EH (cell line): ENCODE measurements at places on chromosomes 4 and X.

GRCh38 chr4:176319151-176319703 lies 539 bp upstream of the SPCS3 start:
- DNase-seq: no peak

- DNase-seq: peak; percentile 35
Observed at GRCh38 chrX:53186351-53186750, 38.7 kb downstream of the KDM5C start.

- peak; percentile 7 for DNase-seq
Observed at GRCh38 chrX:11787564-11787963, 29.5 kb downstream of the MSL3 start.

DNA sequence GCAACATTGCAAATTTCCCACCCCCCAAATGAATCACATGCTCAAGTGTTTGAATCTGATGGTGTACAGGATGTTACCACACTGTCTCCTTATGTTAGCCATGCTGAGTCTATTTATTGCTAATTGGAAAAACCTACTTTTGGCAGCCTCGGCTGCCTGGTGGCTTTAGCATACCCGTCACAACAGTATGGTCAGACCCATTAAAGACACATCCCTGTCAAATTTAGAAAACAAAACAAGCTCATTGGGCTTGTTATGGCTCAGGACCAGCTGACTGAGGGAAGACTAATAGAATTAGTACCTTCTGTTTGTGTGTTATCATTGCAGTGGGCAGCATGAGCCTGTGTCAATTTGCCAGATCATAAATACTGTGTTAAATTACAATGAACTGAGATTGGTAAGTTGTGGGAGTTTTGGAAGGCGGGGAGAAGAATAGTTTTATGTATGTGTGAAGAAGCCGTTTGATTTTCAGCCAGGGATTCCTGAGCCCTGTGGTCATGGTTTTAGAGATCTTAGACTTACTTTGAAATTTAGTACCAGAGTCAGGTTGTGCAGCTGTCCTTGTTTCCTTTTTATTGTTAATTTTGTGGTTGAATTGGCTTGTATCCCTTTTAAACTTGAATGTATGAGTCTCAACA lies 66.8 kb downstream of the POLA1 start:
- DNase-seq: peak; percentile 56

GRCh38 chr4:24646798-24647460 lies 62.6 kb upstream of the DHX15 start:
- no peak for DNase-seq

- DNase-seq: no peak
Observed at GRCh38 chr4:26356081-26356501, 35.3 kb downstream of the RBPJ start.

GRCh38 chrX:135572436-135572835 lies 52.0 kb downstream of the INTS6L start:
- peak; percentile 0 for DNase-seq

DNA sequence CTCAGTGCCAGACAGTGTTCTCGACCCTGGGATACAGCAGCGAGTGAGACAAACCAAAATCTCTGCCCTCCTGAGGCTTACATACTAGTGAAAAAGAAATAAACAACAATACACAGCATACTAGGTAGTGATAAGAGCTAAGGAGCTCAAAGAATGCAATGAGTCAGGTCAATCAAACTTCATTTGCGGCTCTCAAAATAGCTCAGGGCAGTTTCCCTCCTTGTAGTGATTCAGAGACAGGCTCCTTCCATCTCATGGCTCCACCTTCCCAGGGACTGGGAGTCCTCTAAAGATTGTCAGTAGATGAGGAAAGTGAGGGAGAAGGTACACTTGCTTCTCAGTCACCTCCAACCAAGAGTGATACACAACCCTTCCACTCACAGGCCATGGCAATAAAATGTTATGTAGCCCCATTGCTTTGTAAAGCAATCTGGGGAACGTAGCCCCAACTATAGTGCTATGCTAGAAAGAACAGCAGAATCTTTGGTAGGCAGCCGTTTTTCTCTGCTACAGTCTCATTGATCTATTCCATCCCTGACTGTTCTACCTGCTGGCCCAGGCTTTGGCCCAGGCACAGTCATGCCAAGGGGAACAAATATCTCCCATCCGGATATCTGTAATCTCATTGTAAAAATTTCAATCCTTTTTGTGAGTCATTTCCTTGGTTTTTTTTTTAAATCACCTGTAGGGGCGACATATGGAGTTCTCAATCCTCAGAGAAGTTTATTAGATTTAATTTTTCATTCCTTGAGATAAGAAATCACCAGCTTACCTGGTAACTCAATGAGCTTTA lies 183.1 kb upstream of the S100G start:
- DNase-seq: peak; percentile 81

DNA sequence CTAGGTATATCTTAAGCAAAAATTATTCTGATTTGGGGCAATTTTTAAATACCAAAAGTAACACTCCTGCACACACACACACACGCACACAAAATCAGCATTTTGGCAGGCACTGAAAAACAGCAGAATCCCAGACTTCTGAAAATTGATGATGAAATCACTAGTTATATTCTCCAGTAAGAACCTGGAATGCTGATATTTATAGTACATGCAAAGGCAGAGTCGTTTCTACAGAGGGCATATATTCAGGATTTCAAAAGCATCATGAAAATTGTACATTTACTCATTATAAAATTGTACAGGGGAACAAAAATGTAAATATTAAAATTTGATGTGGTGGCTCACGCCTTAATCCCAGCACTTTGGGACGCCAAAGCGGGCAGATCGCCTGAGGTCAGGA lies 352.5 kb upstream of the PITX2 start:
- no peak for DNase-seq

GRCh38 chrX:35919536-35920309 lies at the start of gene CFAP47:
TSS of gene CFAP47 (plus strand) at chrX:35919734. CDS start at chrX:35919800, 66 bp downstream.
- DNase-seq: no peak

DNA sequence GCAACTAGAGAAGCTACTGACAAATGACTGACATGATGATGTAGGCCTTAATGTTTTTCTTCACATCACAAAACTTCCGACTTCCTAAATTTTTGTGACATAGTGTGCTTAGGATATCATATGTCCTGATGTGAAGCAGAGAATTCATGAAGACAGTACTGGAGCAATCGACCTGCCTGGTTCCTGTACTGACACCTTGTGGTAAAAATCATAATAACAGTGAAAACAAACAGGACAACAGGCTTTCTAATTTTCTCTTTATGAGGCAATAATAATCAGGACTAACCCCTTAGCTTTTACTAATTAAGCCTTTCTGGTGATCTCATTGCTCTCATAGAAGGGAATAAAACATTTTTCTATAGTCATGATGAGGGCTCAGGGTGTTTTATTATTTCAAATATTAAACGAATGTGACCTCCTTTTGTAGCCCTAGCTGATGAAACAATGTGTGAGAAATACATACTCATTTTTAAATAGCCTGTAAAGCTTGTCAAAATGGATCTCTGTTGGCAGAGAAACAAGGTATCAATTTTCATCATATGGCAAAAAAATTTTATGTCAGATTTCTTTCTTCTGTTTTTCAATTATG lies 158.4 kb downstream of the TENT5D start:
- peak; percentile 2 for DNase-seq

DNA sequence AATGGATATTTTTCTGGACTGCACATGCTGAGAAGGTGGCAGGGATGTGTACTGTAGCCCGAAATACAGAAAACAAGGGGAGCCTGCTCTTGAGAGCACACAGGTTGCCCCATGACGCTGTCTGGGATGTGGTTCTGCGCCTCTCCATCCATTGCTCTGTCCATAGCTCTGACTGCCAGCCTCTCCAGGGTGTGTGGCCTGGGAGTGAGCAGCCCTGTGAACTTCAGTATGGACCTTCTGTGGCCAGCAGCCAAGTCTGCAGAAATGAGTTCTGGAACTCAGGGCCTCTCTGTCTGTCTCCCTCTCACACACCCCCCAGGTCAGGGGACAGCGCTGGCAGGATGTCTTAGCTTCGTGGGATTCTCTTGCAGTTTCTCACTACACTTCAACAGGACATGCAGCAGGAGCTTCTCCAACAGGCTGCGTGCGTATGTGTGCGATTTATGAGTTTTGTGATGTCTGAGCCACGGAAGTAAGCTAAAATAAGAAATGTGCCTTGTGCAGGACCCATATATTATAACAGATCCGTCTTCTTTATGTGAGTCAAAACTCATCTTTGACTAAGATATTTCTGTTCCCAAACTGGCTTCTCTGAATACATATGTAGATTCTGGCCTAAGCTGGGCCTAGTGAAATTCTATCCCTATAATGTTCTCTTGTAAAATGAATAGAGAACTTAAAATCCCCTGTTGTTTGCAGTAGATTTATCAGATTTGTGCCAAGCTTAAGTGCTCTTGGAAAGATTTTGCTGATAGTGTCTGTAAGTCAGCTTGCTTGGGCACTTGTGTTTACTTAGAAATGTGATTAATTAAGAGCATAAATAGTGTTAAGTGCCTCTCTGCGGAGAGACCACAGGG lies 40.0 kb downstream of the PROM1 start:
- DNase-seq: no peak

DNA sequence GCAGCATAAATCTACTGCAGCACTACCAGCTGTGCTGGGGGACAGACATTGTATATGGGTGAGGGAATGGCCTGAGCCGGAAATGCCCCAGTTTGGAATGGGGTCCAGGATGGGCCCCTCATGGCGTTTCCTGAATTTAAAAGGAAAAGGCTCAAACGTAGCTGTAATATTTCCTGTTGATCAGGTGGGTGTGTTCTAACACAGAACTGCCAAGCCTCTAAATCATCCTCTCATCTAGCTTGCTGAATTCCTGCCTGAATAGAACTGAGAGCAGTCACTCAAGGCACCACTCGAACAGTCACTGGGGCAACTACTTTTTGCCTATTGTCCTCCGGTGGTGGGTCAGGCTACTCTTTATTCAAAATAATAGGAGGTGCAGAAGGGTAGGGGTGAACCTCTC lies 28.7 kb downstream of the ADH6 start:
- no peak for DNase-seq

DNA sequence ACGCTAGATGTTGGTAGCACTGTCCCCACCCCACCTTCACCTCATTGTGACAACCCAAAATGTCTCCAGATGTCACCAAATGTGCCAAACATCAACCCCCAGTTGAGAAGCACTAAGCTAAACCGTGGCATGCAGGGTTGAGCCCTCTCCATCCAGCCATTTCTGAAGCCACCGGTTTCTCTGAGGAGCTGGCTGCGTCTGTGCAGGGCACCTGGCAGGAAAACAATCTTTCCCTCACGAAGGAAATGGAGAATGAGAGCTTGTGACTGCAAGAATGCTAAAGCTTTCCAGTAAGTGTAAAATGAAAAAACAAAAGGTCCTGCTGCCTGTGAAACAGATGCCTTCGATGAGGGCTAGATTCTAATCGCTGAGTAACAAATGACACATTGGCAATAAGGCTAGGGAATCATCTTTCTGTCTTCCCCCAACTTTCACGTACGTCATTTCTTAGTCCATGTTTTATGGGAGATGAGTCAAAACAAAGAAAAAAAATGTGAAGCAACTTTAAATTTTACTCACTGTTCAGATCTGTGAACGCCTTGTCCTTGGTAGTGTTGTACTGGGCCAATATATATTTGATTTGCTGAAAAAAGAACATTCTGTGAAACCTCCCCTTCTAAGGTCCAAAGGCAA lies 59.9 kb downstream of the PROM1 start:
- DNase-seq: peak; percentile 52

DNA sequence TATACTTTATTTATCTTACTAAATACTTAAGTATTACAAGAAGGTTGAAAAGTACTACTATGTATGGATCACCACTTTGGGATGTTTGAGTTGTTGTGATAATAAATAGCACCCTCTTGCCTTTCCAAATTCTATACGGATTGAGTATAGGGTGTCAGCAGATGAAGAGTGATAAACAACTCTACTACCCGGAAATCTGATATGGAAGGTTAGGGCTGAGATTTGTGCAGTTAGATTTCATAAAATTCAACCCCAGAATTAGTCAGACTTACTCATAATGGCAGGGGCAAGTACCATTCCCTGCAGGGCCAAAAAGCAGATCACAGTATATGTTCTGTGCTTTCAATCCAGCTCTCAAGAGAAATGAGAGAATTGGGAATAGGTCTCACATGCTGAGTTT lies 1008.9 kb upstream of the PCDH7 start:
- DNase-seq: peak; percentile 29

DNA sequence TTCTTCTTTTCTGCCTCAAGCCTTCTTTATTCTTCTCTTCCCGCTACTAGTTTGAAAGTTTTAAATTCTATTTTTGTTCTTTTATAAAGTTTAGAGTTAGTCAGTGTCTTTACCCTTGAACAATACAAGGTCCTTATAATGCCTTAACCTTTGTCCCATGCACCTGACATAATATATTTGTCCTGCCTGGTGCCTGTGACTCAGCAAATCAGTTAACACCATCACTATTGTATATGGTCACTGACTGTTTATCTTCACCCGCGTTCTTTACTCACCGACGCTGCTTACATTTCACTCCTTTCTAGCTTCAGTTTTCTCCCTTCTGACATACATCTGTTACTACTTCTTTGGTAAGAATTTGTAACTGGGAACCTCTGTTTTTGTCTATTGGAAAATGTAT lies 5.7 kb downstream of the SMIM20 start:
- DNase-seq: no peak

GRCh38 chr4:183200453-183200852 lies 101.4 kb downstream of the WWC2 start:
- DNase-seq: peak; percentile 90

GRCh38 chr4:3711183-3712111 lies 54.7 kb upstream of the ADRA2C start:
- DNase-seq: no peak

GRCh38 chrX:110852180-110852579 lies 56.6 kb upstream of the CHRDL1 start:
- DNase-seq: peak; percentile 11

DNA sequence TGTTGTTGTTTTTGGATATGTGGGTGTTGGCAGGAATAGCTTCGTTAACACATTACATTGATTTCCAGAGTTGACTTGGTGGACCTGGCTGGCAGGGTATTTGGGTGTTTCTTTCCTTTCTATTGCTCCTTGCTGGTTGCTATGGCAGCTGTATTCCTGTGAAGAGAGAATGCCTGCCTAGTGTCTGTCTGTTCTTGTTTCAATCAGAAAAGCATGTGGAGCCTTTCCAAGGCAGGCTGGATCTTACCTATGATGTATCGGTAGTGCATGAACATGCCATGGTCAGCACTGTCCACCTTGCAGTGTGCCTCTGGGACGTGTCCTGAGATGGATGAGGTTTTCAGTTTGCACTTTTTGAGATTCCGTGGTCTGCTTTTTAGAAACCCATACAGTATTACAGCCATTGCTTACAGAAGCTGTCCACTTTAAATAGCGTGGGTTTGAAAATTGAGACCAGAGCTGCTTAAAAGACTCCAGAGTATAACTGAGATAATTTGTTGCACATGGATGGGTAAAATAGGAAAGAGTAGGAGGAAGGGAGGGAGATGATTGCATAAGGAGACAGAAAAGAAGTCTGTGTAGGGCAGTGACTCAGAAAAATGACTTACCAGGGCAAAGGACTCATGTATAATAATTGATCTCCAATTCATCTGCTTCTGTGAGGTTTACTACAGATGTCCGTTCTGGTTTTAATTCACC lies 20.0 kb upstream of the AADAT start:
- DNase-seq: peak; percentile 19

- DNase-seq: no peak
Observed at GRCh38 chr4:56118055-56118454, 169.3 kb downstream of the CEP135 start.

GRCh38 chrX:53695946-53696549 lies 9.5 kb upstream of the HUWE1 start:
- DNase-seq: no peak

GRCh38 chr4:159980826-159981468 lies 878.1 kb downstream of the RAPGEF2 start:
- DNase-seq: no peak
